Stimulated activated CD4-positive, alpha-beta T cell treated with anti-CD3 and anti-CD28 coated beads, Interleukin-12 subunit alpha, Interleukin-12 subunit beta, amount 100 ng/mL, for 4 hours (primary cell): ENCODE measurements at places on chromosomes 11 and 22.
A peak's percentile ranks its signal among the peaks of the same experiment; 100 is the strongest.

DNA sequence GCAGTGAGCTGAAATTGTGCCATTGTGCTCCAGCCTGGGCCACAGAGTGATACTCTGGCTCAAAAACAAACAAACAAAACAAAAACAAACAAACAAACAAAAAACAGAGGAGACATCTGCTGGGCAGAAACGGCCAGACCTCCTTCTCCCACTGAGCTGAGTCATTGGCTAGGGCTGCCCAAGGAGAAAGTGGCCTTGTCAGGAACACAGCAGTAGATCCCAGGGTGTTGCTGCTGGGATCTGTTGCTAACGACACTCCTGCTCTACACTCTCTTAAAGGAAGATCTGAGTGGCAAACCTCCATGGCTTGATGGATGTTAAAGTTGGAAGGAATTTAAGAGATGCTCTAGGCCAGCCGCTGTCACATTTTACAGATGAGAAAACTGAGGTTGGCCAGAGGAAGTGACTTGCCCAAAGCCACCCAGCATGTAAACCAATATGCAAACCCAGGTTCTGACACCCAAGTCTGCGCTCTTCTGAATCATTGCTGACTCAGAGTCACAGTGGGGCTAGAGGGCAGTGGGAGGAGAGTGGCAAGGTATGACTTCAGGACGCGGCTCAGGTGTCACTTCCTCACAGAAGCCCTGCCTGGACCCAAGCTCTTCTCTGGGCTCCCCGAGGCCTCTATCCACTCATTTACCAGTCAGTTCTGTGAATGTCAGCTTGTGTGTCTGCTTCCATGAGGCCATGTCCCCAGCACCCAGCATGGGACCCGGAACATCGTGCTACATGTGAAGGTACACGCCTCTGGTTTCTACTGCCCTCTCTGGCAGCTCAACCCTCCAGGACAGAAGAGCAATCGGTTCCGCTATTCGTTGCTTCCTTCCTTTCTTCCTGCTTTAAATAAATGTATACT lies 11.3 kb upstream of the GDPD5 start:
- DNase-seq, result no peak

- no peak for DNase-seq
Measured at GRCh38 chr11:62649486-62649885, 3.1 kb upstream of the GANAB start.

DNA sequence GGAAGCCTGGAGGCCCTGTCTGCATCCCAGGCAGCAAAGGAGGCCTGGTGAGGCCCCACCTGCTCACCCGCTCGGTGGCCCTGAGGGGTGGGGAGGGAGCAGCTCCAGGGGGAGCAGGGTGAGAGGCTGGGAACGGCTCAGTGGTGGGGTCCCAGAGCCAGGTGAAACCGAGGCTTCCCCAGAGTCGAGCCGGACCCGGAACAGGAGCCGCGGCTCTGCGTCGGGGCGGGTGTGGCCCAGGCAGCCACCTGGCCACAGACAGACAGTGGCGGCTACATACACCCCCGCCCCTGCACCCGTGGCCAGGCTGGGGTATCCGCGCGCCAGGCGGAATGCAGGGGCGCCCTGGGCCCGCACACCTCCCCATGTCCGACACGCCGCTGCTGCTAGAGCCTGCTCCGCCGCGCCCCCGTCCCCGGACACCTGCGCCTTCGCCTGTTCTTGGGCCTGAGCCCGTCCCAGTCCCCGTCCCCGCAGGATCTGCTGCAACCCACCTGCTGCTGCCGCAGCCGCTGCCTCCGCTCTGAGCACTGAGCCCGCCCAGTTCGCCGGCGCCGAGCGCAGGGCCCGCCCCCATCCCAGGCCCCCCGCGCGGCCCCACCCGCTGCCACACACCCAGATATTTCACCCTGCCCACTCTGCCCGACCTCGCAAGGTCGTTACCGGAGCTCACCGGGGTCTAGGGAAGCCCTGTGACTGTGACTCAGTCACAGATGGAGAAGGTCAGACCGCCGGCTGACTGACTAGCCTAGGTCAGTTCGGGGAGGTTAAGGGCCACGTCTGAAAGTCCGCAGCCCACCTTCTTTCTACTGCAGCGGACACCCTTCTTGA lies at the start of gene SLC7A4:
TSS of gene SLC7A4 (minus strand) at position 525 of the 831 bp plus-strand sequence. CDS start 749 bp downstream, outside the sequence.
- no peak for DNase-seq

GRCh38 chr11:22786475-22786874 lies 43.1 kb downstream of the SVIP start:
- DNase-seq, result no peak

DNA sequence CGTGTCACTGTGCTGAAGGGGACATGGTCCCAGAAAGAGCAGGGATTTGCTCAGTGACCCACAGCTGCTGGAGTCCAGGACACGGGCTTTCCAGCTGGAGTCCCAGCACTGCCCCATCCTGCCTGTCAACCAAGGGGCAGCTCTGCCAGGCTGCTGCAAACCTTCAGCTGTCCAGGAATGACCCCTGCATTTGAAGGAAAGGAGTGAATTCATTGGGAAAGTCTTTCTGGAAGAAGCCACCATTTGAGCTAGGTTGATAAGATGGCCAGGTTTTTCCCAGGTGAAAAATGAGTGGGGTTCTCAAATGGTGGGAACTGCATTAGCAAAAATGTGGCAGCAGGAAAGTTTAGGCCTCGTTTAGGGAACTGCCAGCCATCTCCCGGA lies 9.4 kb downstream of the KCNK7 start:
- no peak for DNase-seq

- DNase-seq, result no peak
Measured at GRCh38 chr22:23632178-23632577, at the start of gene DRICH1. TSS of gene DRICH1 (minus strand) at chr22:23632321. CDS start at chr22:23632023, 298 bp downstream.

- no peak for DNase-seq
Measured at GRCh38 chr11:74138021-74138420, 32.8 kb downstream of the C2CD3 start.

DNA sequence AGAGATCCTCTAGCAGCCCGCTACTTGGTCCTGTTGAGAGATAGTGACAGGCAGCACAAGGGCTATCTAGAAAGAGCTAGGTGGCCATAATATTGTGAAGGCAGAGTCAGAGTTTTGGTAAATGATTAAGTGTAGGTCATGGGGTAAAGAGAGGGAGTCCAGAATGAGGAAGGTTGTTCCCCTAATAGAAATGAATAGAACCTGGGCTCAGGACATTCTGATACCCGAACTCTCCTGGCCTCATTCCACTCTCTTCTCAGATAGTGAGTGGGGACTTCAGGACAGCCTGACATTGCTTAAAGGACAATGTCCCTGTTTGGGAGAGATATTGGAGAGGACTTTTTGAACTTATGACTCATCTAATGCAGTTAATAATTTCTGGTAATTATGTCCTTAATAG lies 20.6 kb downstream of the SLC5A1 start:
- no peak for DNase-seq

DNA sequence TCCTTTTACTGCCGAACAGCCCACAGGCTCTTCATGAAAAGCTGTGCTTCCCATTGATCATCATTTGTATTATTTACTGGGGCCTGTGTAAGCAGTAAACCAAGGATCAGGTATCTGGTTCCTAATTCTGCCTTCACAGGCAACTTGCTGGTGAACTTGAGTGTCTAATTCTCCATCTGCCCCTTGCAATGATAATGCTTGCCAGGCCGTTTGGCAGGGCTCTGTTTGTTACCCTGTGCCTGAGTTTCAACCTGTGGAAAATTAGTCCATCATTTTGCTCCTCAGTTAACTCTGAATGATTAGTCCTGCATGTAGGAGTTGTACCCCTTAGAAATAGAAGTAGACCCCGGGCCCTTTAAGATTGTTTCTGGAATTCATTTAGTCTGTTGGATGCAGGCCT lies 298.4 kb upstream of the CADM1 start:
- no peak for DNase-seq

DNA sequence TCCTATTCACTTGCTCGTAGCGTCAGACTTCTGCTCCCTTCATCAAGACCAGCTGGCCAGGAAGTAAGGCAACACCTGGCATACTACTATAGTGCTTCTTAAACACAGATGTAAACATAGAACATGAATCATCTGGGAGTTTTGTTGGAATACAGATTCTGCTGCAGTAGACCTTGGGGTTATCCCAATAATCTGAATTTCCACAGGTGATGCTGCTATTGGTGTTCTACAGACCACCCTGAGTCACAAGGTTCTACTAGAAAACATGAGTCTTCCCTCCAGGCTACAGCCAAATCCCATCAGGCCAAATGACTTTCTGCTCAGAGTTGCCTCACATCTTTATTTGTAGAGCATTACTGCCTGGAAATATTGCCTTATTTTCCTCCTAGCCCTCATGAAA lies 175.2 kb downstream of the NELL1 start:
- no peak for DNase-seq

DNA sequence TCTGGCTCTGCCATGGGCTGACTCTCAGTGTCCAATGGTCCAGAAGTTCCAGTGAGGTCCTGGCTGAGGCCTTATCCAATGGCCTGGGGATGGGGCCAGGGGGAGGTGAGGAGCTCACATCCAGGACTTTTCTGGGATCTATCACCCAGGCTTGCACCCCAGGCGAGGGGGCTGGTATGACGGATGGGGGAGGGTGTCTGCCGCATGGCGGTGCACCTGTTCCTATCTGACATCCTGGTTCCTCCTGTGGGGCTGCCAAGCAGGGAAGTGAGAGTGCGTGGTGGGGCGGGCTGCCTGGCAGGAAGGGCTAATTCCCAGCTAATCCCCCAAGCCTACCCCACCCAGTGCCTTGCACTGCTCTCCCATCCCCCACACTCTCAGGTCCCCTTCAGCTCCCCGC lies 102.1 kb downstream of the NECTIN1 start:
- no peak for DNase-seq

GRCh38 chr11:119236891-119237290 lies 30.8 kb downstream of the CBL start:
- no peak for DNase-seq

GRCh38 chr11:116772443-116773202 lies at the start of gene BUD13:
TSS of gene BUD13 (minus strand) at chr11:116772987. CDS start at chr11:116772964, 23 bp downstream.
- peak; percentile 95 for DNase-seq

DNA sequence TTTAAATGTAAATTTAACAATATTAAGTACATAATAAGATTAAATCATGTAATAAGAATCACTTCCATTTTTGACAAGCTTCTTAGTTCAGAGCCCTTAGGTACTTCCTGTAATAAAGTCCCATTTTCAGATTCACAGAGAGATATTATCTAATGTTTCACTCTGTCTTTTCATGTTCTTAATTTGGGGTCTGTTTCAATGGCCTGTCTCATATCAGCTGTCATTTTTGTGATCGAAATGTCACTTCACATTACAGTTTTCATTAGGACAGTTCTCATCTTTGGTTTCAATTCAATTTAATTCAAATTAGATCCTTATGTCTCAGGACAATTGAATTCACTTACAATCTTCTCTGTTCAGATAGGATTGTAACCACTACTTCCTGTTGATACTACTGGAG lies 22.6 kb upstream of the OLFML1 start:
- no peak for DNase-seq

DNA sequence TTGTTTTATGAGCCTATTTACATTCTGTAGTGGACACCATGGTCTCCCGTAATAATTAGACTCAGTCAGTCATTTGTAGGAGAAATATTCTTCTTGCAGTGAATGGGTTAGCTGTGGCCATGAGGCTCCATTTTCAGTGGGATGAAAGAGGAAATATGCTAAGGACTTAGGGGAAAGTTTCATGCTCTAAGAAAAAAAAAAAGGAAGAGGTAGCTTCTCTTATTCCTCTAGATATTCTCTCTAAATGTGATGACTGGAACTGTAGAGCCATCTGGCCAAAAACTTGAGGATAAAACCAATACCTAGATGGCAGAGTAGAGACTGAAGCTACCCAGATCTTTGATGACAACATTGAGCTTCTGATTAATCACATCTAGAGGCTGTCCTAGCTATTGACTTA lies 75.8 kb upstream of the SESN3 start:
- DNase-seq, result no peak

DNA sequence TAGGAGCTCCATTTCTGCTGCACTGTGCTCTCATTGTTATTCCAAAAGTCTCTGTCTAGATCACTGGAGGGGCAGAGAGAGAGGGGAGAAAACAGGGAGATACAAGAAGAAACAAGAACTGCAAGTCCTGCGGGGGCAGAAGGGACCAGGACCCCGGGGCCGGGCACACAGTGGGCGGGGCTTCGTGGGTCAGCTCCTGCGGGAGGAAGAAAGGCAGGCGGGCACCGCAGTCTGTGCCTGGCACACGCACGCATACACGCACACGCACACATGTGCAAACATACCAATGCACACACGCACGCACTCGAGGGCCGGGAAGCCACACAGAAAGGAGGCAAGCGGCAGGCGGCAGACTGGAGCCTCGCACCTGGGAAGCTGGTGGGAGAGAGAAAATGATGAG lies 33.6 kb downstream of the SYT7 start:
- DNase-seq, result no peak

DNA sequence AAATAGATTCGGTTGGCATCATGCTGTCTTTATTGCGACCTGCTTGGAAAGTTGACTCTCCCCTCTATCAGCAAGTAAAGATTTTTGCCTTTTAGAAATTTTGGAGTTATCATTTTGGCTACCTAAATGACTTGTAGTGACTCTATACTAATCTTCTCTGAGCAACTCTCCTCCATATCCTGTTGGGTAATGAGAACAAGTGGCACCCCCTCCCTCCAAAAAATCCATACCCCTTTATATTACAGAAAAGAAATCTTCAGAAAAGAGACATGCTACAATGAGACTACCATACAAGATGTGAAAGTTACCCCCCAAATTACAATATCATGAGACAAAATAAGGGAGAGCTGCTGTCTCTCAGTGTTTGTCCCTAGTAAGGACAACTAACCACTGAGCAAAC lies 1.2 kb downstream of the JAML start:
- no peak for DNase-seq

DNA sequence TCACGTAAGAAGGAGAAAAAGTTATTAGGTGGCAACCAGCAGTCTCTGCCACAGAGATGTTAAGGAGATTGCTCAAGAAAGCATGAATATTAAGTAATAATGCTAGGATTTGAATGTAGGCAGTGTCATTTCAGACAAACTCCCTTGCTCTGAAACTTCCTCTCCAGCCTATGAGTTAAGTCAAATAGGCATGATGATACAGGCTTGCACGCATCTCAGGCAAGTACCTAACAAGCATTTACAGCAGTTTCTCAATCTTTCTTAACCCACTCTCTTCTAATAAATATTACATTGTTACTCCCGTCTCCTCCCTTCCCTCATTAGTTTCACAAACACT lies 72.7 kb downstream of the RAB38 start:
- DNase-seq, result no peak

DNA sequence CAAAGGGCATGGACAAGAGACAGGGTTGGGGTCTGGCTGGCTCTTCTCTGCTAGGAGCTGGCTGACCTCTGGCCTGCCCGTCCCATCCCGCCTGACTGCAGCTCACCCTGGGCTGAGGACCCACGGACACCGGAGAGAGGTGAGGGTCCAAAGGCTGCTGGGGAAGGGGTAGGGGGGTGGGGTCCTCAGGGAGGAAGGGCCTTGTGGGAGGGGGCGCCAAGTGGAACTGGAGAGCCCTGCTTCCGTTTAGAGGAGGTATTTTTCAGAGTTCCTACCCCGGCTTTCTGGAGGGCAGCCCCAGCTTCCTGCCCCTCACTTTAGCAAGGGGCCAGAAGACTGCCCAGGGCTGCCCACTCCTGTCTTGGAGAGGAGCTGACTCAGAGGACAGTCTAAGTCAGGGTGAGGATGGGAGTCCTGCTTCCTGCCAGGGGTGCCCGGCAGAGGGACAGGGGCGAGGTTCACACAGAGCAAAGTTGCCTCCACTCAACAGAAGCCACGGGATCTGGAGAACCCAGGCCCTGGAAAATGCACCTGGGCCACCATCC lies 7.1 kb downstream of the LARGE2 start:
- no peak for DNase-seq

- no peak for DNase-seq
Measured at GRCh38 chr11:91921974-91922373, 302.6 kb upstream of the FAT3 start.
